DND-41 (cell line): ENCODE measurements at places on chromosomes 11 and 22.

DNA sequence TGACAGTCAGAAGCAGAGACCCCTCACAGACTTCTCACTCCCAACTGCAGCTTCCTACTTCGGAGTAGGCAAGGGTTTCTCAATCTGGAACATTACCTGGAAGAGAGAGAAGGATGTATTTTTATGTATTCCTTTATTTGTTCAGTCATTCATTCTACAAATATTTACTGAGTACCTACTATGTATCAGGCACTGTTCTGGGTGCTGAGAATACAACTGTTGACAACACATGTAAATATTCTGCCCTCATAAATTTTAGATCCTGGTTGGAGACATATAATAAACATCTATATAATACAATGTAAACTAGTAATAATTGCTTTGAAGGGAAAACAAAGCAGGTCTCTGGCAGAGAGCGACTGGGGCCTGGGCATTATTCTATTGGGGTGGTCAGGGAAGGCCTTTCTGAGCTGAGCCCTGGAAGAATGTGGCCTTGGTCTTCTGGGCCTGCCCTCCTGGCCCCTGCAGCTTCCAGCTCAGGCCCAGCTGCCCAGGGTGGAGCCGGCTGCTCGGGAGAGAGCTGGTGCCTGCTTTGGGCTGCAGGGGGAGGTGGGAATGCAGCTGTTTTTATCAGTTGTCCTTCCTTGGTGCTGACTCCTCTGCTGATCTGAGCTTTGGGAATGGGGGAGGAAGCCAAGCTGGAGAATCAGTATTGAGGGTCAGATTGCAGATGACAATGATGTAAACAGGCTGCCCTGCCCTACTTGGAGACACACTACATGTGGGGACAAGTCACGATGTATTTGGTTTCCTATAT, 46.8 kb downstream of the PKNOX2 start:
- H3K4me1 ChIP-seq: no peaks in the 10 kb centered on the region
- H3K27me3 ChIP-seq: peaks cover 34% of the 10 kb centered on the region
- H3K27ac ChIP-seq: no peak overlapping the region
- no peaks in the 10 kb centered on the region for H3K36me3 ChIP-seq
- no peak overlapping the region for H3K4me3 ChIP-seq
- no peak for DNase-seq

DNA sequence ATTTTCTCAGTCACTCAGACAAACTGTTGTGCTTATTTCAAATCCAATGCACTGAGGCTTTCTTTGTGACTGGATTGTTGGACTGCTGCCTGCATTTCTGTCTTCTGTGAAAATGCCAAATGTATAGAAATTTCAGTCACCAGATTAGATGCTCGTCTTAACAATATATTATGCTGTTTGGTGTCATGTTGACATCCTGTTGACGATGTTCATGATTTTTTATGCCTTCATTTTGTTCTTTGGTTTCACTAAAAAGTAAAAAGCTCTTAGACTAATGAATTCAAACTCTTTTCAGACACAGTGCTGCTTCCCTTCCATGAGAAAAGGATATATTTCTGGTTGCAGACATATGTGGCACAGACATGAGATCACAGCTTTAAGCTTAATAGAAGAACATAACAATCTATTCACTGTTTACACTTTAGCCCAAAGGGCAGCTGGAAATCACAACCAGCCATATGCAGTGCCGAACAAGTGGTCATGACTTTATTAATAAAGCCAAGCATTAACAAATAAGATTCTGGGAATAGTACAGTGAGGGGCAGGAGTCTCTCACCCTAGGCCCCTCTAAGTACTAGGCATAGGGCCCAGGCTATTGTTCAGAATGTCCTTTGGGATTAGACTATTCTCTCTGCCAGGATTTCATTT, 9.4 kb upstream of the SOX6 start:
- peaks cover 6% of the 10 kb centered on the region for H3K27me3 ChIP-seq
- no peaks in the 10 kb centered on the region for H3K4me1 ChIP-seq
- H3K4me3 ChIP-seq: no peak overlapping the region
- DNase-seq: no peak
- H3K36me3 ChIP-seq: no peaks in the 10 kb centered on the region

- DNase-seq: no peak
- H3K36me3 ChIP-seq: no peaks in the 10 kb centered on the region
- H3K27ac ChIP-seq: no peak overlapping the region
- no peaks in the 10 kb centered on the region for H3K27me3 ChIP-seq
- no peak overlapping the region for H3K4me3 ChIP-seq
Measured at GRCh38 chr11:66685276-66686099, 7.8 kb upstream of the RBM4B start.

DNA sequence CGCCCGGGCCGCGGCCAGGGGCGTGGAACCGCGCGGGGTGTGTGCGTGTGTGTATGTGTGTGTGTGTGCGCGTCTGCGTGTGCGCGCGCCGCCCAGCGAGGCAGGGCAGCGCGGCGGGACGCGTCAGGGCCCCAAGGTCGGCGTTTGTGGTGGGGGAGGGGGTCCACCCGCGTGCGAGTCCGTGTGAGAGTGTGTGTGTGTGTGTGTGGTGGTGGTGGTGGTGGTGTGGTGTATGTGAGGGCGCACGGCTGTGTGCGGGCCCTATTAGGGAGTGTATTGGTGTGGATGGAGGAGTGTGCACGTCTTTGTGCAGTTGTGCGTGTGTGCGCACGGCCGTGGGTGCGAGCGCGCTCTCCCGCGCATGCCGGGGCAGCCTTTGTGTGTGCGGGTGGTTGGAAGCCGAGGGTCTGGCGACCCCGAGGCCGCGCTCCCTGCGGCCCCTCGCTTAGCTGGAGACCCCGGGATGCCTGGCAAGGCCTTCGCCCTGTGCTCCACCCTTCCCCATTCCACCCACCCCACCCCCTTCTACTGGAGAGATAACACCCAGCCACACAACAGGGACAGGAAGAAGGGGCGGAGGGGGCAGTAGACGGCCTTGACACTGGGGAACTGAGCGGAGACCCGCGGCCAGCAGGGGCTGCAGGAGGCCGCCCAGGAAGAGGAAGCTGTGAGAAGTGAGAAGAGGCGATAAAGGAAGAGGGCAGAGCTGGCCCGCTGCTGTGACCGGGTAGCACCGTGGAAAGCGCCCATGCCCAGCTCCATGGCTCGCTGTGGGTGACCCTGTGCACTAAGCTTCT, 528 bp upstream of the ARRB1 start:
- no peaks in the 10 kb centered on the region; the same call in 1 of the 2 replicates for H3K36me3 ChIP-seq
- peak overlapping the region; percentile 76 for H3K27ac ChIP-seq
- DNase-seq: peak; percentile 72
- peaks cover 51% of the 10 kb centered on the region for H3K4me1 ChIP-seq
- peak overlapping the region; percentile 75 for H3K4me3 ChIP-seq

- H3K4me1 ChIP-seq: no peaks in the 10 kb centered on the region
- no peak overlapping the region for H3K4me3 ChIP-seq
- no peak for DNase-seq
- H3K27me3 ChIP-seq: peaks cover 9% of the 10 kb centered on the region
Measured at GRCh38 chr11:86211619-86212018, 32.9 kb upstream of the EED start.
